NCI-H1417 (cell line): ENCODE measurements at places on chromosomes 7 and 10.

DNA sequence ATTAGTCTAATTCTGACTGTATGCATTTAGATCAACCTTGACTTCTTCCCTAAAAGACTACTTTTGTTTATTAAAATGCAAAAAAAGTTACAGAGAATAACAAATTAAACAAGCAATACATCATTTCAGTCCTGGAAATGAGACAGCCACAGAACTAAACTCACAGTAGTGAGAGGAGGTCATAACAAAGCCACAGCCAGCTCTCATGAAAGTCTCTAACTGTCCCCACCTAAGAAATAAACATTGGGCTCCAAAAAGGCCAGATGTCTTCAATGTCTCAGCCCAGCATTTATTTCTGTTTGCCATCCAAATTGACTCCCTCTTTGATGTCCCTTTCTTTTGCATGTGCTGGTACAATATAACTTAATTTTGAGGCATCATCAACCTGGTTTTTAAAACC is 74.4 kb downstream of the NHLRC2 start:
- no peak for DNase-seq

DNA sequence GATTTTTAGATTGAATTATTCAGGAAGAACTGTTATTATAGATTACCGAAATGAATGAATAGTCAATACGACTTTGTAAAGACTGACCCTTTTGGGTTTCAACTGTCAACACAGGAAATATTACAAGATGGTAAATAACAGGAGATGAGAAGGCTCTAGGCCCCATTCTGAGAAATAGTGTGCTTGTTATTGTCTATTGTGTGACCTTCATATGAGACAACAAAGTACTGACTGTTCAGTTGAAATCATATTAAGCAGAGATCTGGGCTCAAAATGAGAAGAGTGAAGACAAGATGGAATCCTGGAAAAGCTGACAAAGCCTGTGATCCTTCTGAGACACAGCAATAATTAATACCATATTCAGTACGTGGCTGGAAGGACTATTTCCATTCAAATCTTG is 503.8 kb downstream of the INHBA start:
- DNase-seq = no peak

DNA sequence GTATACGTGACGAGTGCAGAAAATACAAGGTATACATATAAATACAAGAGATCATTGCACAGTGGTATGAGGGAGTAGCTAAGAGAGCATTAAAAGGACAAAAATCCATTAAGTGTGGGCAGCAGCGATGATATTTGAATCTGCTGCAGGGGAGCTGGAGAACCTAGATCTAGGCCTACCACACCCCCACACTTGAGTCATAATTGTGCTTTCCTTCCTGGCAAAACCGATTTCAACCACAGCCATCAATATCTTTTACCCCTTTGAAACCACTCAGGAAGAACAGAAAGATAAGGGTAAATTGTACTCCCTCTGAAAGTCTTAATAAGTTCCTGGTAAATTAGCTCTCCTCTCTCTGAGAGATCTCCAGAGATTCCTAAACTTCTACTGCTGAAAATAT is 345.0 kb downstream of the SORCS1 start:
- DNase-seq = no peak

- DNase-seq = no peak
These were observed 100.2 kb downstream of the MMRN2 start for GRCh38 chr10:86857128-86857721.
